ENCODE measurements at places on chromosomes 12 and 14.

- DNase-seq = no peak
Measured at GRCh38 chr12:118704527-118705241, 276.7 kb upstream of the SRRM4 start.

GRCh38 chr14:103121121-103121845 is 2.0 kb upstream of the TNFAIP2 start:
- DNase-seq = no peak

GRCh38 chr12:14387219-14387871 is 21.9 kb downstream of the ATF7IP start:
- DNase-seq = no peak

DNA sequence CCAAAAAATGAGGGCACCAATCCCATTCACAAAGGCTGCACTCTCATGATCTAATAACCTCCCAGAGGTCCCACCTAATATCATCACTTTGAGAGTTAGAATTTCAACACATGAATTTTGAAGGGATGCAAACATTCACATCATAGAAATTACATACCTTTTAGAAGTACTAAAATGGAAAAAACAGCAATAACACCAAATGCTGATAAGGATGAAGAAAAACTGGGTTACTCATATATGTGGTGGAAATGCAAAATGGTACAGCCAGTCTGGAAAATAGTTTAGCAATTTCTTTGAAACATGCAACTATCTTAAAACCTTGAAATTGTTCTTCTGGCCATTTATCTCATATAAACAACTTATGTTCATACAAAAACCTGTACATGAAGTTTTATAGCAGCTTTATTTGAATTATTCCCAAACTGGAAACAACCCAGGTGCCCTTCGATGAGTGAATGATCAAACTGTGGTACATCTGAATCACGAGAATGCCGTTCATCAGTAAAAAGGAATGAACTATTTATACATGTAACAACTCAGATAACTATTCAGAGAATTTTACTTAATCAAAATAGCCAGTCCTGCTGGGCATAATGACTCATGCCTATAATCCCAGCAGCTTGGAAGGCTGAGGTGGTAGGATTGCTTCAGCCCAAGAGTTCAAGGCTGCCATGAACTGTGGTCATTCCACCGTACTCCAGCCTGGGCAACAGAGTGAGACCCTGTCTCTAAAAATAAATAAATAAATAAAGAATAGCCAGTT is 109.4 kb upstream of the SSTR1 start:
- no peak for DNase-seq

GRCh38 chr12:88132392-88132791 is 9.5 kb downstream of the CEP290 start:
- DNase-seq = no peak
